MM.1S (cell line): ENCODE measurements at places on chromosomes 3 and 15.

DNA sequence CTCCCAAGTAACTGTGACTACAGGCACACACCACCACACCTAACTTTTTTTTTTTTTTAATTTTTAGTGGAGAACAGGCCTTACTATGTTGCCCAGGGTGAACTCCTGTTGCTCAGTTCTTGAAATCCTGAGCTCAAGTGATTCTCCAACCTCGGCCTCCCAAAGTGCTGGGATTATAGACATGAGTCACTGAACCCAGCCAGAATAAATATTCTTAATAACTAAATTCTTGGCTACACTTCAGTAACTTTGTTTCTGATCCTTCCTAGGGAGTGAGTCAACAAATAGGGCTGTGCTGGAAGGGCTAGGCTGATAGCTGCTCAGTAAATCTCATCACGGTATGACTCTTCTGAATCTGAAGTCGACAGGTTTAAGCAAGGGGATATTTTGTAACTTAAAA, 56.6 kb downstream of the P3H2 start:
- DNase-seq = no peak

- DNase-seq = no peak
Observed at GRCh38 chr3:14768182-14768790, 50.5 kb upstream of the FGD5 start.

- no peak for DNase-seq
Observed at GRCh38 chr15:64942356-64942755, 30.7 kb downstream of the ANKDD1A start.

DNA sequence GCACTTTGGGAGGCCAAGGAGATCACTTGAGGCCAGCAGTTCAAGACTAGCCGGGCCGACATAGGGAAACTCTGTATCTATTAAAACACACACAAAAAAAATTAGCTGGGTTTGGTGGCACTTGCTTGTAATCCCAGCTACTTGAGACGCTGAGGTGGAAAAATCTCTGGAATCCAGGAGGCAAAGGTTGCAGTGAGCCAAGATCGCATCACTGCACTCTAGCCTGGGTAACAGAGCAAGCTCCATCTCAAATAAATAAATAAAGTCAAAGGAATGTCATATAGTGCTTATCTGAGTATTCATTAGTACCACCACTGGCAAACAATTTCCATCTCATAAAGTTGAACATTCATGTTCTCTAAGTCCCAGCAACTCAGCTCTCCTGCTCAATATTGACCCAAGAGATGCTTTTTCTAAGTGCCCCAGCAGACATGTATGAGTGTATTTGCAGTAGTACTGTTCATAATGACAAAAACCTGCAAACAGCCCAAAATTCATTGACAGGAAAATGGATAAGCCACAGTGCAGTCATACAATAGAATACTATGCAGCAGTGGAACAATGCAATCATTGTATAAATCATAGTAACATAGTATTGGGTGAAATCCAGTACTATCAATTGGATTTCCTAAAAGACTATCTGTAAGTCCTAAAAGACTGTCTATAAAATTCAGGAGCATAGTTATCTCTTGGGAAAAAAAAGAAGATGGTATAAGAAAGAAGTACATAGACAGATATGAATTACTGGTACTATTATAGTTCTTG, 751.5 kb upstream of the LMCD1 start:
- no peak for DNase-seq

DNA sequence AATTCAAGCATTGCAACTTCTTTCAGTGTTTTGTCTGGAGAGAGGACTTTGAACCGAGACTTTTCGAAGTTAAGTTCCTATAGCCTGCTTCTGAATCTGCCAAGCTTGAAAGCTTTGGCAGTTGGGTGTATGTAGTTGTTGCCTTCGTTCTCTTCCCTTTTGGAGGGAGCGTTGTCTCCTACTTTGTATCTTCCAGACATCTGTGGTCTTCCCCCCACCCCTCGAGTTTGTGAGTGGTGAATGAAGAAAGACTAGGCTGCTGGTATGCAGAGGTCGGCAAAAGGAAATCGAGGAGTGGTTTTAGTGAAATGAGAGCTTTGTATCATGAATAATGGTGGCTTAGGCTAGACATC, 1.3 kb downstream of the CTNNB1 start:
- DNase-seq = no peak
